ENCODE measurements at places on chromosomes 3 and 15. TPM values are rescaled to one million over a fixed set of nuclear protein-coding genes. Genes with fewer than 3 reads are reported as not detected.

DNA sequence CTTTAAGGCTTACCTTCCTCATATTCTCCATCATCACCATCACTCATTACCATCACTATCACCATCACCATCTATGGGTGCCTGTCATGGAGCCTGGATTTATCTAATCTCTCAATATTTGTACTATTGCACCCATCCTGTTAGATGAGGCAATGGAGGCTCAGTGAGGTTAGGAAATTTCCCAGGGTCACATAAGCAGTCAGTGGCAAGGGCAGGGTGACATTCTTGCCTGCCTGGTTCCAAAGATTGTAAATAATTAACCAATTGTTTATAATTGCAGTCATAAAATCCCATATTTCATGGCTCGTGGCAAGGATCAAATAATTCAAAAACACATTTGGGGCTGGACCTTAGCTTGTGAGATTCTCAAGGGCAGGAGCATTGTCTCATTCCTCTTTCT, 55.2 kb downstream of the MGLL start:
- no peak for ATAC-seq

- ATAC-seq, result no peak
These were observed 171.8 kb upstream of the CDIN1 start for GRCh38 chr15:36407647-36408046.

DNA sequence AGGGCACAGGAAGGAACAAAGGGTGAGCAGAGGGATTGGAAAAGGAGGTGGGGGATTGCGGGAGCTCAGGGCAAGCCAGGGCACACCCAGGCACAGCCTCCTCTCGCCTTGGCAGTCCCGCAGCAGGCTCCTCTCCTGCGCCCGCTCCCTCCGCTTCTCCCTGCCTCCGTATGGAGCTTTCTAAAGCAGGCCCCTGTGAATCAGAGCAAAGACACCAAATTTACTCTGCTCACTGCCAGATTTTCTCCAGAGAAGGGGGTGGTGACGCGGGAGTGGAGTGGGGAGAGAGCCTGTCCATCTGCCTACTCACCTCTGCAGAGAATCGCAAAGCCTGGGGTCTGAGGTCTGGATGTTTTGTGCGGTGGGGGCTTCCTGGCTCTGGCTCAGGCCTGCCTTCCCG, 20.0 kb downstream of the ATP2B2 start:
- ATAC-seq, result peak; percentile 20

The GXYLT2 gene
- total RNA-seq, result 2.2 TPM

The UPK1B gene
- total RNA-seq, result 0.96 TPM

The PRSS50 gene
- not detected for total RNA-seq

The AHSG gene
- not detected for total RNA-seq

Measured in esophagus mucosa (tissue), 1 donor.